ENCODE measurements at places on chromosomes 5 and 9.

- no peak for DNase-seq
These were observed 34.6 kb upstream of the NDFIP1 start for GRCh38 chr5:142074006-142074405.

DNA sequence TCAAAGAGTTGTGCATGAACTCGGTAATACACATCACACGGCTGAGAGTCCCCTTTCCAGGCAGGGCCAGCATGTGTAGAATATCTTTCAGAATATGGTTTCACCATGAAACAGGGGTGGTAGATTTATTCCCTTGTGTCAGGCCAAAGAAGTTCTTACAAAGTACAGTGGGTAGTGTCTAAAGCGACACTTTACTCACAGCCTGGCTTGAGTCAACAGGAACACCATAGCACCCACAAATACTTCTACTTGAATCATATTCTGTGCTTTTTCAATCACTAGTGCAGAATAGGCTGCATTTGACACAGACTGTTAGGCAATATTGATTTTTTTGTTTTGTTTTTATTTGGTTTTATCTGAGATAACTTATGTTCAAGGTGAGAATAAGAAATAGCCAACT lies 12.6 kb downstream of the LSM11 start:
- DNase-seq: no peak

DNA sequence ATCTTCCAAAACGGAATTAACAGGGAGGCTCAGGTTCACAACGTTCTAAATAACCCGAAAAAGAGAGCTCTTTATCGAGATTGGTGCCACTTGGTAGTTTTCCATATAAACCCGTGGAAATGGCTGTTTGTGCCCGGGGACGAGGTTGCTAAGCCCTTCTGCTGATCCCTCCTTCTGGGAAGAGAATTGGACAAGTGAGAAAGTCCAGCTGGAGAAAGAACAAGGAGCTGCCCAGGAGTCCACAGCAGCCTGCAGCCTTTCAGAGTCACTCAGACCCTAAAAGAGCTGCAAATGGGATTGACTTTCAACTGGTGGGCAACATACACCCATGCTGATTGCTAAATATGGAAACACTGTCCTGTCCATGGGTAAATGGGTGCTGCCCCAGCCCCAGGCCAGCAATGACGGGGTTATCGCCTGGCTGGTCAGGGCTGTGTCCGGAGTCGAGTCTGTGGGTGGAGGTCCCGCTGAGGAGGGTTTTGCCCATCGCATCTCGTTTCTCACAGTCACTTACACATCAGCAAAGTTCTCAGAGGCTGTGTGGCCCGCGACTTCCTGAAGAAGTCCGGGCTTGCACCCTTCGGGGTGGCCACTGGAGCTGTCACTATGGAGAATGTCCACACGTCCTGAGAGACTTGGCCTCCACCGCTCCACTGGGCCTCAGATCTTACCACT lies 40.7 kb upstream of the HSD17B3 start:
- no peak for DNase-seq

- no peak for DNase-seq
These were observed 45.9 kb upstream of the KCNMB1 start for GRCh38 chr5:170434966-170435605.

DNA sequence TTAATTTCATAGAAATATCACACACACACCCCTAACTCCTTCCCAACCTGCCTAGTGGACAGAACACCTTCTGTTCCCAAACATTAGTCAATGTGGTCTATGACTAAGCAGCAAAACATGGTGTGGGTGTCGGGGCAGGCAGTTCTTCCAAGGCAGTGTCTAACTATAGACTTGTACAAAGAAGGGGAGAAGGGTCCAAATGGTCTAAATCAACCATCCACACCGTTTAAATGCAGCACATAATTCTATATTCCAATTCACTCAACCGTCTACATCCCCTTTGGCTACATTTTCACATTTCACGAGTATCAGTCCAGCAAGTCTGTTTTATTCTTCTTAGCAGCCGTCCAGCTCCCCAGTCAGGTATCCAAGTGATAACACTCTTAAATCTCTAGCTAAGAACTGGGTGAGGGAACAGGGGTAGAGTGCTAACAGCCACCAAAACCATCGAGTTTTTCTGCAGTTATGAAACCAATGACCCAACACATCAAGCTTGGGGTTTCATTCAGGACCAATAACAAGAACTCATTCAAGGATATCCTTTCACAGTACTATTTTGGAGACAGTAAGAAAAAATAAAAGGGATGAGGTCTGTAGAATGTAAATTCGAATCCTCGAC lies 3.3 kb downstream of the ZNF608 start:
- DNase-seq: peak; percentile 77

- no peak for DNase-seq
These were observed 92.2 kb upstream of the ADAMTS19 start for GRCh38 chr5:129367883-129368282.

All from kidney epithelial cell (primary cell).